ENCODE measurements at places on chromosomes 2 and 18.

GRCh38 chr2:46651363-46652099 is 172.2 kb downstream of the TMEM247 start:
- no peak overlapping the region for H3K4me3 ChIP-seq
- no peak overlapping the region for H3K27ac ChIP-seq
- H3K4me1 ChIP-seq = peaks cover 24% of the 10 kb centered on the region
- H3K27me3 ChIP-seq = no peaks in the 10 kb centered on the region

DNA sequence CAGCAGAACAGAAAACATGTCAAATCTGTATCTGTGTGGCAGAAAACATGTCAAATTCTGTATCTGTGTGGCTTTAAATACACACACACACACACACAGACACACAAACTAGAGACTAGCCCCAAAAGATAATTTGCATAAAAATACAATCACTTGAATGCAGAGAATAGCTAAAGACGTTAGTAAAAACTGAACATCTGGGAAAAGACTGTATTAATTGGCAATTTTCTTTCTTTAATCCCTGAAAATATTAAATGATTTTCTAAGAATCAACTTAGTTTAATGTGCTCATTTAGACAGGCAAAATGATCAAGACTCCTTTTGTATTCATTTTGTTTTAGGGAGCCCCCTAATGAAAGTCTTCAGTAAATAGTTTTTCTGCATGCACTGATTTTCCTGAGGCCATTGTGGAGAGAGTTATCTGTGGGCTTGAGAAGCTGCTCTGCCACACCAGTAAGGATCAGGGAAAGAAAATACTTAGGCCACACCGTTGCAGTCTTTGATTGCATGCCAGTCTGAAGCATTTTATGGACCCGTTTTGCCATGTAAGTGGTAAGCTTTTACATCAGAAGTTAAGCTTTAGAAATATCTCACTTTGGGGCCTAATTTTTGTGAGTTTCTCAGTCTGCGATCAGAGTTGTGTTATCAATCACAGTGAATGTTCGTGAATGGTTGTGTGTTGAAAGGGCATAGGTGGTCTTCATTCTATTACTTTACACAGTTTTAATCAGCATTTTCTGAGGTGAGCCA is 2.2 kb downstream of the SPATS2L start:
- peak overlapping the region; percentile 30 for H3K27ac ChIP-seq
- peak; percentile 41 for DNase-seq
- H3K36me3 ChIP-seq = no peaks in the 10 kb centered on the region
- H3K4me1 ChIP-seq = peaks cover 22% of the 10 kb centered on the region
- peak overlapping the region; percentile 88 for H3K4me3 ChIP-seq

- DNase-seq = no peak
- no peaks in the 10 kb centered on the region for H3K27me3 ChIP-seq
- H3K4me1 ChIP-seq = no peaks in the 10 kb centered on the region
- H3K36me3 ChIP-seq = no peaks in the 10 kb centered on the region
- H3K4me3 ChIP-seq = no peak overlapping the region
These were observed 195.9 kb downstream of the SEPTIN10 start for GRCh38 chr2:109417701-109418335.

GRCh38 chr2:204720874-204721273 is 175.6 kb downstream of the PARD3B start:
- H3K4me1 ChIP-seq = no peaks in the 10 kb centered on the region
- no peaks in the 10 kb centered on the region for H3K27me3 ChIP-seq
- no peak overlapping the region for H3K27ac ChIP-seq
- DNase-seq = no peak
- H3K36me3 ChIP-seq = no peaks in the 10 kb centered on the region

DNA sequence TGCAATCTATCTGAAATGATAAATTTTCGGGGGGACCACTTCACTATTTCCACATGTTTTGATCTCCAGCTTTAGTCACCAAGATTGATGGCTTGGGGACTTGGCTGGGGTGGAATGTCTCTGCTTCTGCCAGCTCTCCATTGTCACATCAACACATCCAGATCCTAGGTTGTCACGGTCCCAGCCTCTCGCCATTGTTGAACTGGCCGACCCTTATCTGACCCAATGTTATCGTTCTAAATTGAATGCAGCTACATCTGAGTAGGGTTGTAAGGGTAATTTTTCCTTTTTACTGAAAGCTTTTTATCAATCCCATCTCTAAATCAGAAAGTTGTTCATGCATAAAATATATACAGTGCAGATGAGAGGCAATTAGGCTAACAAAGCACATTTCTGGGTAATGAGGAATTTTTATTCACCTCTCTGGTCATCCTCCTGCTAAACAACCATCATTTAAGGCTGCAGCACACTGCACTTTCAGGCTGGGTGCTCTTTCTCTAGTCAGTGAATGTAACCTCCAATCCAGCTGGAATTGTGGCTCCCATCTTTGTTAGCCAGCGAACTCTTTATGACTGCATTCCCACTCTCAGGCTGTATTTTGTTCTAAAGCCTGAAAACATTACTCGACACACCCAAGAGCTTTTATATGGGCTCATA is 128.2 kb downstream of the COL4A4 start:
- H3K27me3 ChIP-seq = no peaks in the 10 kb centered on the region
- peak; percentile 25 for DNase-seq
- H3K4me1 ChIP-seq = no peaks in the 10 kb centered on the region
- H3K4me3 ChIP-seq = no peak overlapping the region
- H3K36me3 ChIP-seq = no peaks in the 10 kb centered on the region

DNA sequence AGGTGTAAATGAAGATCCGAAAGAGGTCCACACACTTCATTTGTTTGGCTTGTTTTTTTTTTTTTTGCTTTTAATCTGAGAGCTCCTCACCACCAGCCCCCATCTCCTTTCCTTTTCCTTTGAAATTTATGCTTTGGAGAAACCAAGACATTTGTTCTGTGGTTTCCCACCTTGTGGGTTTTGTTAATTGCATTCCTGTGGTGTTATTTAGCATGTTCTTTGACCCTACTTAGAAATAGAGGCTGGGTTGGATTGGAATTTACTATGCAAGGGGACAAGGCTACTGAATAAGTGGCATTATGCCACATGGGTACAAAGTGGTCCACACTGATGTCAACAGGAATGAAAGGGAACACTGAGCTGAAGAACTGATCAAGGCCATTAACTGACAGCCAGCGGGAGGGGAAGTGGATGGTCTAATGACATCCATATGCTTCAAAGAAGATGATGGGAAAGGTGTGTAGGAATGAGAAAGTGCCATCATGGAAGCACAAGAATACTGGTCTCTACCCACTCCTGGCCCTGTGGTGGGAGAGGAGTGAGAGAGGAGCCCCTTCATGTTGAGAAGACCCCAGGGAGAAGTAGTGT is 8.9 kb downstream of the CCL20 start:
- H3K36me3 ChIP-seq = no peaks in the 10 kb centered on the region
- H3K27me3 ChIP-seq = no peaks in the 10 kb centered on the region
- DNase-seq = peak; percentile 64
- H3K4me3 ChIP-seq = no peak overlapping the region
- H3K27ac ChIP-seq = no peak overlapping the region

GRCh38 chr18:70337139-70337972 is 48.5 kb downstream of the SOCS6 start:
- H3K36me3 ChIP-seq = peaks cover 10% of the 10 kb centered on the region
- peaks cover 26% of the 10 kb centered on the region for H3K4me1 ChIP-seq
- peak; percentile 87 for DNase-seq
- no peak overlapping the region for H3K4me3 ChIP-seq

DNA sequence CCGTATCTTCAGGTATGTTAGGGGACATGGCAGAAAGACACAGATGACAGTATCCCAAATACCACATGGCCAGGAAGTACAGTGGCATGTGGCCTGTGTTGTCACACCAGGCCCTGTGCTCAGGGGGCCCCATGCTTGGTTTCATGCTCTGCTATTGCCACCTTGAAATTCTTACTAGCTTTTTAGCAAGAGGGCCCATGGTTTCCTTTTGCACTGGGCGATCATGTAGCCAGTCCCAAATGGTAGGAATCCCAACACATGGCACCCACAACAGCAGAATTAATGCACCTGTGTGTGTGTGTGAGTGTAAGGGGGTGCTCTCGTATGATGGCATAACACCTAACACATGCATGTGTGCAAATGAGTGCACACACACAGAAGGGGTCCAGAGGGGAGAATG is 39.2 kb downstream of the MYO7B start:
- H3K27me3 ChIP-seq = no peaks in the 10 kb centered on the region
- no peak overlapping the region for H3K4me3 ChIP-seq
- peaks cover 17% of the 10 kb centered on the region for H3K4me1 ChIP-seq

Measured in astrocyte (in vitro differentiated cells and primary cell).